NCI-H2081 treated with DMSO at 0.1 percent for 48 hours (cell line): ENCODE measurements at places on chromosomes 12 and 14.

GRCh38 chr12:110339184-110339952 is 58.3 kb downstream of the ATP2A2 start:
- no peak for DNase-seq

DNA sequence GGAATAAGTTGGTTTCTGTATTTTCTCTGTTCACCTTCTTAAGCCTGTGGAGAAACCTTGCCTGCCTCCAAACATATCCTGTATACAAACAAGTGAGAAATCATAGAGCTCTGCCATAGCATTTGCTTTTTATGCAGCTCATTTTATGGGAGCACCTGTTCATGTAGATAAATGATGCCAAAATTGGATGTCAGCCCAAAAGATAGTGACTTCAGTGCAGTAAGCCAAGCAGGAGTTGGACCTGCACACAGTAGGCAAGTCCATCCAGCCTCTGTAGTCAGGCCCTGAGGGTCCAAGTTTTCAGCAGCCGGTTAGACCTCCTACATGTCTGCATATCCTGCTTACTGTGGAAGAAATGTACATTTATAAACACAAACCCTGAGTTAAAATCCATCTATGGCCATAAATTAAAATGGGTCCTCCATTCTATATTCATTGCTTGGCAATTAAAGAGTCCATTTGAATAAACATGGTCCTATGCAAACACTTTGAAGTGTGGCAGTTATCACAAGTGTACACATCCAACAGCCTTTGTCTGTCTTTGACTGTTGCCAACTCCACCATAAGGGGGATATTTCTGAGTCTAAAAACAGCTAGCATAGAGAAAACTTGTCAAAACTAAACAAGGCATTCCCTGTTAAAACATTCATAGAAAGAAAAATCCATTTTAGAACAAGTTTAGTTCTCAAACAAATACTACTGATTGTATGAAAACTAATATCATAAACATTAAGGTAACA is 847.8 kb downstream of the RPS29 start:
- DNase-seq: peak; percentile 98

DNA sequence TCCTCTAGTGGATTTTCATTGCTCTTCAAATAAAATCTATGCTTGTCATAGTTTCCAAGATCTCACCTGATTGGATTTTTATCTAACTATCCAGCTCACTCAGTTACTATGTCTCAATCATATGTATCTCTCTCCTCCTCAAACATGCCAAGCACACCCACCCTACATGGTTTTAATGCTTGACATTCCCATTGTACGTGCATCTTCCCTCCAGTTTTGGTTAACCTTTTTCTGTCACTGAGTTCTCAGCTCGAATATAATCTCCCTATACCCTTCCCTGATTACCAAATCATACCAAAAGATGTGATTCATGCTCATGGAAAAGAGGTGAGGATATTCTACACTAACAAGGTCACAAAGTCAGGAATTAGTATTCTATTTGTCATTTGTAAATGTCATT is 12.0 kb upstream of the PTPRQ start:
- DNase-seq: no peak

- DNase-seq: no peak
Measured at GRCh38 chr14:51999084-51999483, 9.7 kb downstream of the RTRAF start.
